Islet precursor cell (in vitro differentiated cells): ENCODE measurements at places on chromosomes 12 and 14.

DNA sequence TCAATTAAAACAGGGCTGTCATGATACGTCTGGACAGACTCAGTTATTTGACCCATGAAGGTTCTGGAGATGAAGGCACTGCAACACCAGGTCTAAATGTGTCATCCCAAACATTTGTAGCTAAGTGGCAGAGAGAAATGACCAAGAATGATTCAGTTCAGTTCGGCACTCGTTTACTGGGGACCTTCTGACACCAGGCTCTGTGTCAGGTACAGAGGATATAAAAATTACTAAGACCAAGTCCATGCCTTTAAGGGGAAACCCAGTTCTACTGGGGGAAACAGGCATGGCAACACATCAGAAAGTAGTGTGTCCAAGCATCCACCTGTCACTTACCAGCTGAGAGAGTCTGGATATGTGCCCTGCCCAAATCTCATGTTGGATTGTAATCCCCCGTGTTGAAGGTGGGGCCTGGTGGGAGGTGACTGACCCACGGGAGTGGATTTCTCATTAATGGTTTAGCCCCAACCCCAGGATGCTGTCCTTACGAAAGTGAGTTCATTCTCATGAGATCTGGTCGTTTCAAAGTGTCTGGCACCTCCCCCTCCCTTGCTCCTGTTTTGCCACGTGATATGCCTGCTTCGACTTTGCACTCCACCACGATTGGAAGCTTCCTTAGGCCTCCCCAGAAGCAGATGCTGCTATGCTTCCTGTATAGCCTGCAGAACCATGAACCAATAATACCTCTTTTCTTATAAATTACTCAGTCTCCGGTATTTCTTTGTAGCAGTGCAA lies 41.9 kb upstream of the BCL2L14 start:
- DNase-seq: peak; percentile 39

DNA sequence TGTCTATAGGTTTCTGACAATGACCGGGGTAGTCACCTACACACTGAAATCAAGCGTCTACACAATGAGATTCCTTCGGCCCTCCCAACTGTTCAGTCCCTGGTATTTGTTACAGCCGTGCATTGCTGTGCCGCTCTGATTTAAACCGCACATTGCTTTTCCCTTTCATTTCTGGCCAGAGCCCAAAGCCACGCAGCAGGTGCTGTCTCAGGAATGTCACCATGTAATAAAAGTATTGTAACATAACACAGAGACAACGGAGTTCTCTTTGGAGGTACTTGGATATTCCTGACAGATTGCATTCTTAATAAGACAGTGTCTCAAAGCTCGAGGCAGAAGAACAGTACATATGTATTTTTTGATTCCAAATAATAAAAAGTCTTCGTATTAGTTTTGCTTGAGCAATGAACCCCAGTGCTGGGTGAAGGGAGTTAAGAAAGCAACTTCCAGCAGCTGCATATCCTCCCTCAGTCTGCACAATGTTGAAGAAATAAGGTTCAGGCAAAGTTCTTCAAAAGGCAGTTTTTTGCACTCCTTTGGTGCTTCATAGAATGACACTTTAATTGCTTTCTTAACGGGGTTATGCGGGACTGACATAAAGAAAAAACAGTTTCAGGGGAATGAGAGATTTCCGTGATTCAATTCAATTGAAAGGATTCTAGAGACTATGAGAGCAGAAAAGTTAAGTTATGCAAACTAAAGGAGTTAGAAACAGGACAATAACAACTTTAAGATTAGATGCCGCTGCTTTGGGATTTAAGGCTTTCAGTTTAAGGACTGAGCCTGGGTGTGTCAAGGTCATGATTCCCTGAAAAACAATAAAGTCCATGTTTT lies 288.7 kb upstream of the FLRT2 start:
- no peak for DNase-seq

GRCh38 chr14:74202113-74202512 lies 37.1 kb upstream of the VSX2 start:
- DNase-seq: no peak

DNA sequence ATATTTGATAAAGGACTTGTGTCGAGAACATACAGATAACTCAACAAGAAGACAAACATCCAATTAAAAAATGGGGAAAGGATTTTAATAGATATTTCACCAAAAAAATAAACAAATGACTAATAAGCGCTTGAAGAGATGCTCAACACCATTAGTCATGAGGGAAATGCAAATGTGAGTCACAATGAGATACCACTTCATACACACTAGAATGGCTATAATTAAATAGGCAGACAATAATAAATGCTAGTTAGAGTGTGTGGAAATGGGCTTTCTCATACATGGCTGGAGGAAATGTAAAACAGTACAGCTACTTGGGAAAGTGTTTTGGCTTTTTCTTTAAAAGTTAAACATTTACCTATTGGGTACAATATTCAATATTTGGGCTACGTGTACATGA lies 34.8 kb downstream of the DLK1 start:
- no peak for DNase-seq

DNA sequence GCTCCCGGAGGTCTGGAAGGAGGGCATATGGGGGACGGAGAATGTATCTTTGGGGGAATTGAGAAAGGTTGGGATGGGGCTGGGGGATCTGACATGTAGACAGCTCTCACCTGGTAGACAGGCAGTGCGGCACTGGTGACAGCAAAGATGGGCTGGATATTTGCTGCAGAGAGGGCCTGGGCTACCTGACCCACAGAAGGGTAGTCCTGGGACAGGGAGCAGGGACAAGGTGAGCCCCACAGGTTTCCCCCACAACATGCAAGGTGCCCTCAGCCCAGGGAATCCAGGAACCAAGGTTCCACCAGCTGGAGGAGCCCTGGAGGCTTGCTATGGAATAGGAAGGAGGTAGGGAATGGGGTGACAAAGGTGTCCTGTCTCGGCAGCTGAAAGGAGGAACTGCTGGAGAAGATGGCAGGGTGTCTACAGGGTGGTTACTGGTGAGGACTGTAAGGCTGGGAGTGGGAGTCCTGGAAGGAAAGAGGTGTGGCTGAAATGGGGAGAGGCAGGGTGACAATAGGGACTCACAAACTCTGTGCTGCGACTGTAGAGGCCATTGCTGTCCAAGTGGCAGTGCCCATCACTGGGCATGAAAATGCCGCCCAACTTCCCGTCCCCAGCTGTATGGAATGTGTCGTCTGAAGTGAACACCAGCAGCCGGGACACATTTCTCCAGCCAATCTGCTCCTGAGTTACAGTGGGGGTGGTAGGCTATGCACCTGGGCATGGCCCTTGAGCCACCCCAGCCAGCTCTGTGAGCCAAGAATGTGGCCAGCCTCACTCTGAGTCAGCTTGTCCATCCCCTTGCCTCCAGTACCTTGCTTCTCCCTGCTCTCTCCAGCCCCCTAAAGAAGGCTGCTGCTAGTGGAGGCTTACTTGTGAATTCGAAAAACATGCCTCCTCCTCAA lies 11.3 kb downstream of the ITGB7 start:
- no peak for DNase-seq

DNA sequence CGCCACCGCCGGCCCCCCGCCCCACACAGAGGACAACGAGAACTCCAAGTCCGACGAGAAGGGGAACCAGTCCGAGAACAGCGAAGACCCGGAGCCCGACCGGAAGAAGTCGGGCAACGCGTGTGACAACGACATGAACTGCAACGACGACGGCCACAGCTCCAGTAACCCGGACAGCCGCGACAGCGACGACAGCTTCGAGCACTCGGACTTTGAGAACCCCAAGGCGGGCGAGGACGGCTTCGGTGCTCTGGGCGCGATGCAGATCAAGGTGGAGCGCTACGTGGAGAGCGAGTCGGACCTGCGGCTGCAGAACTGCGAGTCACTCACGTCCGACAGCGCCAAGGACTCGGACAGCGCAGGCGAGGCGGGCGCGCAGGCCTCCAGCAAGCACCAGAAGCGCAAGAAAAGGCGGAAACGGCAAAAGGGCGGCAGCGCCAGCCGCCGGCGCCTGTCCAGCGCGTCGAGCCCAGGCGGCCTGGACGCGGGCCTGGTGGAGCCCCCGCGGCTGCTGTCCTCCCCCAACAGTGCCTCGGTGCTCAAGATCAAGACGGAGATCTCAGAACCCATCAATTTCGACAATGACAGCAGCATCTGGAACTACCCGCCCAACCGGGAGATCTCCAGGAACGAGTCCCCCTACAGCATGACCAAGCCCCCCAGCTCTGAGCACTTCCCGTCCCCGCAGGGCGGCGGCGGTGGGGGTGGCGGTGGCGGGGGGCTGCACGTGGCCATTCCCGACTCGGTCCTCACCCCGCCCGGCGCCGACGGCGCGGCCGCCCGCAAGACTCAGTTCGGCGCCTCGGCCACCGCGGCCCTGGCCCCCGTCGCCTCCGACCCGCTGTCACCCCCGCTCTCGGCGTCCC lies 150.9 kb downstream of the EGLN3 start:
- DNase-seq: no peak

- DNase-seq: no peak
Observed at GRCh38 chr14:73462815-73463214, 4.5 kb upstream of the NUMB start.

GRCh38 chr12:32877601-32878459 lies 18.7 kb downstream of the PKP2 start:
- DNase-seq: peak; percentile 66

GRCh38 chr12:23083267-23083666 lies 458.3 kb downstream of the ETNK1 start:
- peak; percentile 65 for DNase-seq

DNA sequence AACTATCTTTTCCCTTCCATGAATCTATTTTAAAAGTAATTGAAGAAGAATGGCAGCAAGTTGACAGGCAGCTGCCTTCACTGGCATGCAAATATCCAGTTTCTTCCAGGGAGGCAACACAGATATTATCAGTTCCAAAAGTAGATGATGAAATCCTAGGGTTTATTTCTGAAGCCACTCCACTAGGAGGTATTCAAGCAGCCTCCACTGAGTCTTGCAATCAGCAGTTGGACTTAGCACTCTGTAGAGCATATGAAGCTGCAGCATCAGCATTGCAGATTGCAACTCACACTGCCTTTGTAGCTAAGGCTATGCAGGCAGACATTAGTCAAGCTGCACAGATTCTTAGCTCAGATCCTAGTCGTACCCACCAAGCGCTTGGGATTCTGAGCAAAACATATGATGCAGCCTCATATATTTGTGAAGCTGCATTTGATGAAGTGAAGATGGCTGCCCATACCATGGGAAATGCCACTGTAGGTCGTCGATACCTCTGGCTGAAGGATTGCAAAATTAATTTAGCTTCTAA lies 18.4 kb downstream of the TMPO start:
- no peak for DNase-seq

- DNase-seq: no peak
Observed at GRCh38 chr14:33103966-33104365, 165.3 kb downstream of the NPAS3 start.

GRCh38 chr14:95313707-95314106 lies 6.0 kb downstream of the CLMN start:
- DNase-seq: no peak

GRCh38 chr14:21036751-21037150 lies 2.1 kb upstream of the RNASE13 start:
- DNase-seq: no peak

- DNase-seq: no peak
Observed at GRCh38 chr12:55658212-55658611, 21.5 kb downstream of the OR10P1 start.

- DNase-seq: no peak
Observed at GRCh38 chr12:52070185-52070925, 577 bp downstream of the ATG101 start.

GRCh38 chr12:132449565-132450417 lies 40.2 kb upstream of the FBRSL1 start:
- no peak for DNase-seq

DNA sequence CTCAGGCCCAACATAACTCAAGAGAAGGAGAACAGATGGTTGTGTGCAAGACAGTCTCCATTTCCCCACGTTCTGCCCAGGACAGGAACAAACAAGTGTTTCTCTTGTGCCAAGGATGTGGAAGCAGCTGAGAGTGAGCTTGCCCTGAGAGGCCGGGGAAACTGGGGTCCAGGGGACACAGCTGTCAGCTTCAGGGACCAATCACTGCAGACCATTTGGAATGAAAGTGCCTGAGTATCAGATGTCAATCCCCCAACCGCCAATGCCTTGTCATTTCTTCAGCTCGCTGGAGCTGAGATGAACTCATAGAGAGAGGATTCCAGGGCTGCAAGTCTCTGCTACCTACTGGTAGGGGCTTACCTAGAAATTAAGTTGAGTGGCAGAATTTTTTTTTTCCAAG lies 71.9 kb upstream of the METAP2 start:
- DNase-seq: no peak

GRCh38 chr12:132176920-132177551 lies 32.8 kb downstream of the NOC4L start:
- DNase-seq: no peak

DNA sequence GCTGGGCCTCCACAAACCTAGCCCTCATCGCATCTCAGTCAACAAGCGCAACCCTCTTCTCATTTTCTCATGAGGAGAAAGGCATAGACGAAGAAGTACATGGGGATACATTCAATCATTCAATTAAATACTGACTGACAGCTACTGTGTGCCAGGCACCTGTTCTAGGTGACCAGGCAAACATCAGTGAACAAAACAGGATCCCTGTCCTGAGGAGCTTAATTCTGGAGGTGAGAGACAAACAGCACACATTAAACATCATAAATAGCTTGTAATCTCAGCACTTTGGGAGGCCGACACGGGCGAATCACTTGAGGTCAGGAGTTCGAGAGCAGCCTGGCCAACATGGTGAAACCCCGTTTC lies 362 bp upstream of the ACYP1 start:
- no peak for DNase-seq

- peak; percentile 47 for DNase-seq
Observed at GRCh38 chr12:2687058-2687457, 107.7 kb upstream of the FKBP4 start.

GRCh38 chr14:24365600-24366412 lies 2.2 kb upstream of the NFATC4 start:
- peak; percentile 96 for DNase-seq

DNA sequence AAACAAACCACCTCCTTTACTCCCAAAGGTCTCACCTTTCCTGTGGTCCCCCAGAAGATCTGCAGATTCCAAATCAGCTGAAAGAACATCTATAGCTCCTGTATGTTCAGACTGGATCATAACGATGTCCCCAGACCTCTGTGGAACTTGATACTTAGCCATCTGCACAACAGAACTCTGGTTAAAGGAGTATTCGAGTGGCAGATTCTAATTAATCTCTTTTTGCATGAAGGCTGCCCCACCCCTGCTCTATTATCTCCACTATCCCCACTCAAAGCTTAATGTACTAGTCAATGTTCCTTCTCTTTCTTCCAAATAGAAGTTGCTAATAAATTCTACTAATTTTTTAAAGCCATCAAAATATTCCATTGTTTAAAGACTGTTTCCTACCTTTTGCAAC lies 22.8 kb downstream of the GSTZ1 start:
- no peak for DNase-seq

GRCh38 chr14:46782281-46782680 lies 130.7 kb upstream of the RPL10L start:
- DNase-seq: no peak

GRCh38 chr12:81128930-81129554 lies 51.2 kb downstream of the ACSS3 start:
- peak; percentile 70 for DNase-seq
